ENCODE measurements at places on chromosomes 1 and 21.

- DNase-seq, result no peak
These were observed 27.2 kb upstream of the FOXE3 start for GRCh38 chr1:47388891-47389238.

GRCh38 chr1:81113688-81114087 lies 687.0 kb upstream of the ADGRL2 start:
- DNase-seq, result peak; percentile 90

GRCh38 chr1:59025201-59025600 lies 241.4 kb upstream of the JUN start:
- DNase-seq, result no peak

- no peak for DNase-seq
These were observed 42.2 kb upstream of the TARBP1 start for GRCh38 chr1:234520908-234521817.

DNA sequence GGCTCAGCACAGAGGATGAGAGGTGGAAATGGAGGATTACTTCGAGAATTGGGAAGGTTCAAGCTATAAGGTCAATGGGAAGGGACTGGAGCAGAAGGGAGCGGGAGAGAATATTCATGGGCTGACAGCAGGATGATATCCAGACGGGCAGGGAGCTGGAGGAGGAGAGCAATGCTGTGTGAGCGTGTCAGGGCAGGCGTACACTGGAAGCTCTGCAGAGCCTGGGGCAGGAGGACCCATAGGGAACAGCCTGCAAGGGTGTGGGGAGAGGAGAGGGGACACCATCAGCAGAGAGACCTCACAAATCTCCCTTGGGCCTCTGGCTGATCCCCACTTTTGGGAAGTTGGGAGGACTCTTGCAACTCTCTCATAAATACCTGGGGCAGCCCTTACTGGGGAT lies 13.7 kb downstream of the CSF1 start:
- DNase-seq, result no peak

DNA sequence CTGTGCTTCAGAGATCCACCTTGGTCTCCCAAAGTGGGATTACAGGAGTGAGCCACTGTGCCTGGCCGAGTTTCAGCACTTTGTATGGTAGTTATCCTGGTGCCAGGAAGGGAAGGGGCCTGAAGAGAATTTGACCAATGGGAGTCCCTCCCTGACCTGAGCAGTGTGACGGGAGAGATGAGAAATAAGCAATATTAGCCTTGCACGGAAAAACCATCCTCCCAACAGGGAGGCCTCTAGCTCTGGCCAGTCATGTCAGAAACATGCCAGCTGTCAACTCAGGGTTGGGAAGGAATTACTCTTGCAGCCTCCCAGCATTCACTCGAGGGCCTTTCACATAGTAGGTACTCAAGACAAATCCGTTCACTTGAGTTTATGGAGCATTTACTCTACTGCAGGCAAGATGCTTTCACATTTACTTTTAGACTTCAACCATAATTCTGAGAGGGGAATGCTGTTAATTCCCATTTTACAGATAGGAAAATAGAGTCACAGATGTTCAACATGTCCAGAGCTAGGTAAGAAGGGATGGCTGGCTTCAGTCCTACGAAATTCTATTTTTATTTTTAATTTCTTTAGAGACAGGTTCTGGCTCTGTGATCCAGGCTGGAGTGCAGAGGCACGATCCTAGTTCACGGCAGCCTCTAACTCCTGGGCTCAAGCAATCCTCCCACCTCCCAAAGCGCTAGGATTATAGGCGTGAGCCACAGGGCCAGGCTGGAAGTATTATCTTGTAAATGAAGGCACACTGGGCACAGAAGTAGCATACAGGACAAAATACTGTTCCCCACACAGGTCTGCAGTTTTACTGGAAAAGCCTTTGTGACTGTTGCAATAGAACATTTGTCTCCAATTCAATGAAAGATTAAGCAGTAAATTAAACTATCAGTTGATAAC lies 3.2 kb upstream of the ATP13A2 start:
- DNase-seq, result no peak

- DNase-seq, result no peak
These were observed 34.9 kb downstream of the ZNF644 start for GRCh38 chr1:90986953-90987352.

DNA sequence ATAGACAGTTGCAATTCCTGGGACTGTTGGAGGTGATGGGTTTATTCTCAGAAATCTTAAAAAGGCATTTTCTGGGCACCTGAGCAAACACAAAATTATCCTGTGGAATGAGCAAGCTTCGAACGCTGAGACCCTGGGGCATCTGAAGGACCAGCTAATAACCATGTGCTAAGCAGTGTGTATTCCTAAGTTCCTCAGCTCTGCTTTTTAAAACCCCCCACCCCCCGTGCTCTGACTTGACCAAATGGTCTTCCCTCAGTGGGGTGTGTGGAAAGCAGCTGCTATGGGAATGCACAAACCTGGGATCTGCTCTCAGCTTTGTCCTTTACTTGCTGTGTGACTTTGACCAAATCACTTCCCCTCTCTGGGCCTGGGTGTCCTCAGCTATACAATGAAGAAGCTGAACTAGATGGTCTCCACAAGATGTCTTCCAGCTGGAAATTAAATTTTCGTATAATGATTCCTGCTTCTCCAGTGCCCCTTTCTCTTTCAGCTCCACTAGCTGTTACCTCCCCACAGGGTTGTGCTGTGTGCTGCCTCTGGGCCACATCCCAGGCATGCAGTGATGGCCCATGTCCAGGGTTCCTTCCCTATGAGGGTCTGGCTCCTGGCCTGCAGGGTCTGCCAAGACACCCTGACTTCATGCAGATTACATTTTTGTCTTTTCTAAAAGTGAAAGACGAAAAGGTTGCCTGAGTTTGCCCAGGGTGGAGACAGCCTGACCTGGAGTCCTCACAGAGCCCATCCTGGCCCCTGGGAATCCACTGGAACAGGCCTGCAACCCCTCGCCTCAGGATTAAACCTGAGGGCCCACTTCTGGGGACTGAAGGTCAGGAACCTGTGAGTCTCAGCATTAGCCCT lies 14.9 kb upstream of the CD247 start:
- no peak for DNase-seq

- DNase-seq, result no peak
These were observed 146.5 kb downstream of the PLA2G4A start for GRCh38 chr1:186975220-186975619.

- DNase-seq, result no peak
These were observed 20.4 kb upstream of the TAS1R2 start for GRCh38 chr1:18879791-18880309.

DNA sequence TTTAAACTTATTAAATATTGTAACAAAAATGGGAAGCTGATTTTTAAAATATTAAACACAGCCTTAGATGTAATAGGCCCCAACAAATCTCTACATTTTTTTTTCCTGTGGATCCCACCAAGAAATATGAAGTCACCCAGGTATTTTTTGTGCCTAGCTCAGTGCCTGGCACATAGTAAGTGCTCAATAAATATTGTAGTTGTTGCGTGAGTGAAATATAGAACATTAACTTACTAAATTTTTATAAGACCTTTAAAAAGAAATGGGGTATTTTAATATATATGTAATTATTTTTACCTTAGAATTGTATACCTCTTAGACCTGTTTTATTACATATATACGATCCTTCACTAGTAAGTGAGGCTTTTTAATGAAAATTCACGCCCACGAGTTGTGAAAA lies 569 bp upstream of the DNAH14 start:
- no peak for DNase-seq

DNA sequence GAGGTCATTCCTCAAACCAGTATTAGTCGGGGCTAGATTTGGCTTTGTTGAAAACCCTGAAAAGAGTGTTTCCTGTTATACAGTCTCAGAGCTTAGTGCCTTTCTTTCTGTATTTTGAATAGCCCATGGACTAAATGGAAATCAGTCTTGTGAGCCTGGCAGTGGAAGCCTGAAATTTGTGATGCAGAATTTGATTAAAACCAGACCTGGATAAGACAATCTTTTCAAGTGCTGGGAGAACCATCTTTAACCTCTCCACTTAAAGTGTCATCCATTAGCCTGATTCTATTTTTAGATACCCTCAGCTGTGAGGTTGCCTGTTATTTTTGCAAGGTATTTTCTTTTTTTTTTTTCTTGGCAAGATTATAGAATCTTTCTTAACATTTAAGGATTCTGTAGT lies 19.5 kb downstream of the ACTN2 start:
- no peak for DNase-seq

DNA sequence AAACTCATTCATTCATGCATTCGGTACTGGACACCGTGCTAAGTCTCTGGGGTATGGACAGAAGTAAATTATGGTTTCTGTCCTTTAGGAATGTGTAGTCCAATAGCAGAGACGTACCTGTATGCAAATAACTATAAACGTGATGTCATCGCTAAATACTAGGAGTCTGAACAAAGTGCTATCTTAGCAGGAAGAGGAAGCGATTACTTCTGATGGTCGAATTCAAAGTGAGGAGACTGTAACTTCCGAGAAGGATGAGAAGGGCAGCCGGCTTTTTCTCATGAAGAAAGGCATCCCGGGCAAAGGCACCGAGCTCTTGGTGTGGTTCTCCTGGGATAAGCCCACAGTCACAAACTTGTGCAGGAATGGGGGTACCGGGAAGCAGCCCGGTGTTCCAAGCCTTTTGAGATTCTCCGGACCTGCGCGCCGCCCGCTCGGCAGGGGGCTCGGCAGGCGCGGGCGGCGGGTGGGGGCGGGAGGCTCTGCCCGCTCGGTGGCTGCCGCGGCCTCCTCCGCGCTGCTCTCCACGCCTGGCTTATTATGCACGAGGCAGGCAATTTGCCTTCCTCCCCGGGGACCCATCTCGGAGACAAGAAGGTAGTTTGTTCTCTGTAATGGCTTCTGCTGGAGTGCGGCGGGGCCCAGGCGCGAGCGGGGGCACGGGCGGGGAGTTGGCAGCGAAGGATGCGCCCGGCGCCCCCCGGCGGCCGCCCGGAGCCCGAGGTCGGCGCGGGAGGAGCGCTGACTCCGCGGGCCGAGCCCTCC lies 67.5 kb upstream of the CD1D start:
- DNase-seq, result no peak

DNA sequence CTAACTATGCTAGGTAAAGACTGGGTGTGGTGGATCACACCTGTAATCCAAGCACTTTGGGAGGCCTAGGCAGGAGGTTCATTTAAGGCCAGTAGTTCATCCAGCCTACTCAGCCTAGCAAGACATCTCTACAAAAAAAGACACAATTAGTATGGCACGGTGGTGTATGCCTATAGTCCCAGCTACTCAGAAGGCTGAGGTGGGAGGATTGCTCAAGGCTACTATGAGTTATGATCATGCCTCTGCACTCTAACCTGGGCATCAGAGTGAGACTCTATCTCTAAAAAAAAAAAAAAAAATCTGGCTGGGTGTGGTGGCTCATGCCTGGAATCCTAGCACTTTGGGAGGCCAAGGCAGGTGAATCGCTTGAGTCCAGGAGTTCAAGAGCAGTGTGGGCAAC lies 21.6 kb downstream of the NUP210L start:
- no peak for DNase-seq

DNA sequence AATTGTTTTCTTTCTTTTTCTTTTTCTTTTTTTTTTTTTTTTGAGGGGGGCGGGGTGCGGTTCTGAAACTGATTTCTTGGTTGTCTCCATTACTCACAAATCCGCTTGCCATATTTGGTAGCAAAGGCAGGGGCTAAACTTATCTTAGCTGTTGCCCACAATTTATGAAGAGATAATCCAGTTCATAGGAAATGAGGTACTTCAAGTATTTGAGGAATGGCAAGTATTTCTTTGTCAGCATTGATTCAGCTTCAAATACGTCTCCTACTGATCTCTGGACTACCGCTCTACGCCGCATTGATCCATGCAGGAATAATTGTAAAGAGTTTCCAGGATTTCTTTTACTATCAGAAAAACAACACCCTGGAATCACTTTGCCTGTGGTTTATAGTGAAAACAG lies 289.2 kb upstream of the DPYD start:
- peak; percentile 95 for DNase-seq

GRCh38 chr1:46405197-46405555 lies 11.1 kb downstream of the FAAH start:
- DNase-seq, result no peak

DNA sequence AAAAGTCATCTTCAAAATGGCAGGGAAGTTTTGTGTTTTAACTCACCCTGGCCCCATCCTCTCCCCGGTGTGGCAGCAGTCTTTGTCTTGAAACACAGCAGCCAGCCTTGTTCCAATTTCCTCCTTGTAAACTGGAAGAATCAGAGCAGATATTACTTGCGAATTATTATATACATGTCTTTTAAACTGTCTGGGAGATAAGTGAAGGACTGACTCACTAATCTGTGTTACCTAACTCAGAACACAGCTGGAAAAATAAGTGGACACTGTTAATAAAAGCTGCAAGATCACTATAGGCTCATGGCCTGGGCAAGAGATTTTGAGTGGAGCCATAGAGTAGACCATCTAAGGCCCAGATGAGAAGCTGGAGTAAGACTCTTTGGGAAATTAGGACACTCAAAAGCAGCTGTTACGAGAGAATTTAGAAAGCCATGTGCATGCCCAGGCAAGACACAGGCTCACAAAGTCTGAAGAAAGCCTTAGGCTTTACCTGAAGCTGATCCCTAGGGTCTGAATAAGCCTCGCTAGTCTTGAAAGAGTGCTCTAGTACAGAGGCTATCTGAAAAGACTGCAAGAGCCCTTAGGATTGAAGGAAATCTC lies 233.0 kb upstream of the RAB4A start:
- no peak for DNase-seq

Data from retinal pigment epithelial cell (primary cell).